ENCODE measurements at places on chromosomes 11 and 22.

DNA sequence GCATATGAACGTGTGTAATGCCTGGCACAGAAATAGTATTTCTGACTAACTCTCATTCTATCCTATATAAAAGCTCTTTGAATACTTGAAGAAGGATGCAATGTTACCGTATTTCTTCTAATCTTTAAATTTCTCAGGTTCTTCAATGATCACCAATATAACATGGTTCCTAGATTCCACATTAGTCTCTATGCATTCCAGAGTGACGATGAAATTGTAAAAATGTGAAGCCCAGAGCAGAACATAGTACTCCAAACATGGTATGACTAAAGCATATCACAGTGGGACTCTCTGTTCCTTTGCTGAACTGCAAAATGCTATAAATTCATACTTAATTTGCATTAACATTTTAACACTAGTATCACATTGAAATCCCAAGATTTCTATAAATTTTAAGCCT, 877.6 kb upstream of the CHORDC1 start:
- DNase-seq = no peak

DNA sequence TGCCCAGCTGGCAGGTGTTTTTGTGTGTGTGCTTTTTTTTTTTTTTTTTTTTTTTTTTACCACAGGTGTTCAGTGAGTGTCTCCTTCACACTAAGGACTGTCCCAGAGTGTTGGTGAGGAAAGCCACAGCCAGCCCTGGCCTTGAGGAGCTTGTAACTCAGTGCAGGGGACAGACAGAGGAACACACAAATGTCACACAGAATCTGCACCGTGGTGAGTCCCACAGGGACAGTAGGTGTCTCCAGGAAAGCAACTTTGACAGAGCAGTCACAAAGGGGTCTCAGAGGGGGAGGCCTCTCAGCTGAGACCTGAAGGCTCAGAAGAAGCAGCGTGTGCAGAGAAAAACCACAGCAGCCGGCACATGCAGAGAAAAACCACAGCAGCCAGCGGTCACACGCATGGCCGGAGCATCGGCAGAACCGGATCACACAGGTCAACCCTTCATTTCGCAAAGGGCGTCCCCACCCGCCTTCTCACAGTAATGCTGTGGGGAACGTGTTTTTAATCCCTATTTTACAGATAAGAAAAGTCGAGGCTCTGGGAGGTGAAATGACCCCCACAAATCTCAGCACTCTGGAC, 101.7 kb upstream of the PRR5 start:
- DNase-seq = no peak

GRCh38 chr11:113248702-113249490, 65.5 kb upstream of the TTC12 start:
- no peak for DNase-seq

DNA sequence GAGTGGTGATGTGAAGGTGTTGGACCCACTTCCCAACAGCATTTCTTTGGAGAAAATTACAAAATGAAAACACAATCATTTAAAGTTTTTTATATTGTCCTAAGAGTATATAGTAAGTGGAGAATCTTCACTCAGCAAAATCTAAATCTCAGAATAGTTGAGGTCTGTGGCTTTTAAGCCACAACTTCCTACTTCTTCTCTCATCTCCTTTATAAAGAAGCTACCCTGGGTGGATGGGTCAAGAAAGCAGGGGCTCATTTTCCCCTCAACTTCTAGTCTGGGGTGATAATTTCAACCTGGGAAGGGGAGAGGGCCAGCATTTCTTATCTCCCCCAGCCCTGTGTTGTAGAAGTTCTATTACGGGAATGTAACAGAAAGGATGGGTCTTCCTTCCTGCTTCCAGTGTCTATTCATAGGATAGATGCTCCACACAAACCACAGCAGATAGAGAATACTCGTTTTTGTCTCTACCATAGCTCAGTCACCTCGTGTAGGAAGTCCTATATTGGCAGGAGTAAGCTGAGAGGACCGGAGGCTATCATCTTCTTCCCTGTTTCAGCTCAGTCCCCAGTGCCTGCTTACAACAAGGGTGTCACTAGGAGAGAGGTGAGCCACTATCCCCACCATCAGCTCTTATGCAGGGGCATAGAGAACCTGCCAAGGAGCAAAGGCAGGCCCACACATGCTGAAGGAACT, 341.5 kb downstream of the CASP12 start:
- DNase-seq = no peak

DNA sequence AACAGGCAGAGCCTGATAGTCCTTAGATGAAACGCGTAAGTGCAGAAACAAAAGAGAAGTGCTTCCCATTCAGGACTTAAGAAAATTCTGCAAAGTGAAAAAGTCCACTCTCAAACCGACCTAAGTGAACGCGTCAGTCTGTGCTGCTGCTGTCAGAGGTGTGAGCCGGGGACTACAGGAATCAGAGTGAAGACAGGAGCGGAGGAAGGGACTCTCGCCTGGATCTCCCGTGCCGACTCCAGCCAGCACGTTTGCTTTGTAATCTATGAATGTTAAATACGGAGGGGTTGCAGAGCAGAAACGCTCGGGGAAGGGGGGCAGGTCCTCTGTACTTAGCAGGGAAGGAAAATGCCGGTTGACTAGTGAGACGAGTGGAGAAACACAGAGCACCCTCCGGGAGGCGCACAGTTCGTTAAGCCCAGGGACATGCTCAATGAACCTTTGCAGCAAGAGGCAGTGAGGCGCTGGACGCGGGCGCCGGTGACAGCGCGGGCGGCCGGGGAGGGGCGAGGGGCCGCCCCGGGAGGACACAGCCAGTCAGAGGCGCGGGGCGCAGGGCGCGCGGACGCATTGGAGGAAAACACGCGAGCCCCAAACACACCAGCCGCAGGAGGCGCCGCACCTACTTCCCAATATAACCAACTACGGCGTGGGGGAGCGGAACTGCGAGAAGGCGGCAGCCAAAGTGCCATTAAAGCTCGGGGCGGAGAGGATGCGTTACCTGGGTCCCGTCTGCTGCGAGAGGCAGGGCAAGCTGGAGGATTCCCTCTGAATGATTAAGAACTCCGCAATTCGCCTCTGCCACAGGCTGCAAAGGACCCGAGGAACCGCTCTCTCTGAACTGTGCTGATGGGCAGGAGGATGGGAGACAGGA, at the start of gene CNTN5:
Gene CNTN5 (plus strand): TSS at position 598 of the 874 bp plus-strand sequence.
- DNase-seq = peak; percentile 23

GRCh38 chr22:29883775-29884097, 762 bp downstream of the MTMR3 start:
- no peak for DNase-seq

DNA sequence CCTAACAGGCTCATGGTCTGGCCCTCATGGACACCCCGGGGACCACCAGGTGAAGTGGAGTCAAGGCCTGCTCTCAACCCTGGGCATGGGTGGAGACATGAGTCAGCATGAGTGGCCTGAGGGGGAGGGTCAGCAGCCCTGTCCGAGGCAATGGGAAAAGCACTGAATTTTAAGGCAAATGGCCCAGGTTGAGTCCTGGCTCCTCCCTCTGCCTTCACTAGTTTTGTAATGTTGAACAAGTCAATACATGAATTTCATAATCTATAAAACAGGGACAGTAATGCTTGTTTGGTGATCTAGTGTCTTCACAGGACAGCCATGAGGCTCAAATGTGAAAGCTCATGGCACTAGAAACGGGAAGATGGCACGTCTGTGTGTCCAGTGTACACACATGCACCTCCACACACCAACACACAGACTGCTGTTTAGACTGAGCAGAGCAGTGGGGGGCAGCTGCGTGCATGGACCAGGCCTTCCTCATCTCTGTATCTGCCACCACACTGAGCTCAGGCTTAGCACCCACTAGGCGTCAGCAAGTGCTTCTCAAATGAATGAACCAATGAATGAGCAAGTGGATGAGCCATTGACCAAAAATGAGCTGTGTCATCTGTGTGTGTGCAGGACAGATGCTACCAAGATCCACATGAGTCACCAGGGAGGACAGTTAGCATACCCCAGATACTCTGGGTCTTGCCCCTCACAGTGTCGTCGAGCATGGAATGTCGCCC, 63.4 kb downstream of the NRXN2 start:
- no peak for DNase-seq

DNA sequence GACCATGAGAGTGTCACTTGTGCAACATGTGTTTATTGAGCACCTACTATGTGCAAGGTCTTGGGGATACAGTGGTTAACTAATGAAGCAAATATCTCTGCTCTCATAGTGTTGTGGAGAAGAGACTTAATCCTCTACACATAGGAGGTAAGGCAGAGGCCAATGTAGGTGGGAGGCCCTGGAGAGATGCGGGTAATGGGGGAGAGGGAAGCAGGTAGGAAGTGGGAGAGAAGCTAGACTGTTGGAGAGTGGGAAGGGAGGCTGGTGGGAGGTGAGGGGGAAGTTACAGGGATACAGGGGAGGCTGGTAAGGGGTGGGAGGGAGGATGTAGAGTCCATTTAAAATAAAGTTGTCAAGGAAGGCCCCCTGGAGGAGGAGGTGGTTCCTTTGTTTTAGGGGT, 240.0 kb downstream of the MIAT start:
- DNase-seq = no peak

Measured in large intestine (tissue), 12 donors.